ENCODE measurements at places on chromosomes 6 and 20.

GRCh38 chr20:59751075-59751711, 146.9 kb downstream of the PHACTR3 start:
- DNase-seq, result no peak

DNA sequence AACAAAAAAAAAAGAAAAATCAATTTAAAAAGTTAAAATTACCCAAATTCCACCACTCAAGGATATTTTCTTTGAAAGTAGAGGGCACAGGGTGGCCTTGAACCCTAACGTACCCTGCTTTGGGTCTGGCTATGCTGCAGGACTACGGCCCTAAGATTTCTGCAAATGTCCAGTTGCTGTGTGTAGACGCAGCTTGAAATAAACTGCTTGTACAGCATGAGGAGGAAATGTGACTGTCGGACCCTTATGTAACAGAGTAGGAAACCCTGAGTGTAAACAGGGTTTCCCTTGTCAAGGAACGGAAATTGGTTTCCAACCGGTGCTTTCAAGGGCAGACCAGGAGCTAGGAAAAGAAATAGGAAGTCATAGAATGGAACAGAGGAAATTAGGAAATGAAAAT, 60.7 kb upstream of the SHLD1 start:
- DNase-seq, result no peak

- DNase-seq, result no peak
These were observed 340.1 kb downstream of the PHF3 start for GRCh38 chr6:63975699-63976098.

DNA sequence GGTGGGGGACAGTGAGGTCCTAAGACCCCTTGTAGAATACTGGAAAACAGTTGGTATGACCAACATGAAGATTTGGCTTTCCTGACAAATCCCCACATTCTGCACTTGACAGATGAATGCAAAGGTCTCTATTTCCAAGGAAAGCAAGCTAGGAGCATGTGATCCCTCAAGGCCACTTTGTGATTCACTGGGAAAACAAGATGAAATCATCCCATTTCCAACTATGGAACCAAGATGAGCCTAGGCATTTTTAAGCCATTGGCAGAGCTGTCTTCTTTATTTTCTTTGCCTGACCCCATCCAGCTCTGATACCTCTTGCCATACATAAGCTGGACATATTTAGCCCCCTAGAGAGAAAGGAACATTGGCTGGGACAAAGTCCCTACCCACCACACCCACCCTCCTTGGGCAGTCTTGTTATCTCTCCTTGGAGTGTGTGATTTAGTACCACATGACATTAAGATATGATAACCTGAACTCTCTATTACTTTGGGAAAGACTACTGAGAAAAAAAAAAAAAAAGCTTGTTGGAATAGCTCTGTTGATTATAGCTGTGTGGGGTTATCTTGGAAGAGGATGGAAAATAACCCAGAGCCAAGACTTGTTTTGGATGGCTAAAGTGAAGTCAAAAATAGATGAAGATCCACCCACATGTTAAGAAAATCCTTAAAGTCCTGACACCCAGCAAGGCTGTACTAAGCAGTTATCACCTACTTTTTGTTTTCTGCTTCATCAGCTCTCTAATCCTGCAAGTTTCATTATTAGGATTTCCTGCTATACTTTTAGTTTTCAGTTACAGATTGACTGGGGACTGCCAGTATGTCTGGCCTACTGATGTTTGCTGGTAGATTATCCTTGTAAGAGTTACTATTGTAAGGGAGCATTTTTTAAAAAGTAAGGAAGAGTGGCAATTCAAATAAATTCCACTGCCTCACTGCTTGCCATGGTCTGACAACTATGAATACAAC, 90.1 kb upstream of the PREP start:
- DNase-seq, result no peak

DNA sequence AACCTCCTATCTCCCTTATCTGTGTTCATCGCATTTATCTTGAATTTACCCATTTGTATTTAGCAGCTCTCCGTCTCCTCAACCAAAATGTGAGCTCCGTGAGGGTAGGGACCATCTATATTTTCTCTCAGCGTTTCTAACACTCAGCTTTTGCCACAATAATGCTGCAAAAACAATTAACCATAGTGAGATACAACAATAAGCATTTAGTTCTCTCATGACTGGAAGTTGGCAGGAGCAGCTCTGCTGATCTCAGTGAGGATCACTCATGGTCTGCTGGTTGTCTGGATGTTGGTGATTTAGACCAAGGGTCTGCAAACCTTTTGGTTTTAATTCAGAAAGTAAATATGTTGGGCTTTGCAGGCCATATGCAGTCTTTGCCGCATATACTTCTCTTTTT, 394.8 kb upstream of the RNF217 start:
- DNase-seq, result no peak

DNA sequence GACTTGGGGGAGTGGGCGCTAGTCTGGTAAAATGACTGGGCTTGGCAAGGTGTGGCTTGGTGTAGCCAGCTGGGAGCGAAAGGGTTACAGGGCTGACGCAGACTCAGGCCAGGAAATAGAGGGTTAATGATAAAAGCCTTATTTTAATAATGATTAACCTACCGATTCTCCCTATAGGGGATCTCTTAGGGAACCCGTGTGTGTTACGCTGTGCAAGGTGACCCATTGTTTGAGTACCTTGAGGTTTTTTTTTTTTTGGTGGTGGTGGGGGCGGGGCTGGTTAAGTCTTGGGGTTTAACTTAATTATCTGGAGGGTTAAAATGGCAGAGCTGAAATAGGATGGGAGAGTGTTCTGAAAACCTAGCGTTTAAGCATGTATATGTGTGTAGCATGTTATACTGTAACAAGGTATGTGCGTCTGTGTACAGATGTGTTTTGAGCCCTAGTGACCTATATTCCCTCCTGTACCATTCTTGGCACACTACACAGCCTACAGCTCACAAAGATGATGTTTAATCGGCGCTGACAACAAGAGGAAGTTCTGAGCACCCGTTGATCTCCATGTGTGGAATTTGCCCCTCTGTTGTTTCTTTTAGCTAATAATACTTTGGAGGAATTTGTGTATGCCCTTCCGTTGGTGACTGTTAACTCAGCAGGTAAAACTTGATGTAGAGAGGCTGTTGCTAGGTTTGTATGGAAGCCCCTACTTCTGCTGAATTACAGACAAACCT, 1.3 kb downstream of the CARMIL1 start:
- DNase-seq, result no peak

- no peak for DNase-seq
These were observed 116.8 kb downstream of the CDC5L start for GRCh38 chr6:44504301-44504791.

DNA sequence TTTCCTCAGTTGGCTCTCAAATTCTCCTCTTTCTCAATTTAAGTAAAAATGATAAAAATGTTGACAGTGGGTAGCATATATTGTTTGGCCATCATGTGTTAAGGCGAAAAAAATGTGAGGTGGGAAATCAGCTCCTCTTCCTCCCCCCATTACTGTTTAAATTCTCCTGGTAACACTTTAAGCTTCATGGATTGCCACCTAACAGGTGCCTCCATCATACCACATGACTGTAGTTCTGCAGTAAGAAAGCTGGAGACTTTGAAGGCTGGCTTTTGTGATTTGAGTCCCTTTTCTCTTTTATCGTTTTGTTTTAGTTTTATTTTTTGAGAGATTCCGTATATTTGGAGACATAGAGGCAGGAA, 1.2 kb downstream of the ZFAND3 start:
- DNase-seq, result no peak

DNA sequence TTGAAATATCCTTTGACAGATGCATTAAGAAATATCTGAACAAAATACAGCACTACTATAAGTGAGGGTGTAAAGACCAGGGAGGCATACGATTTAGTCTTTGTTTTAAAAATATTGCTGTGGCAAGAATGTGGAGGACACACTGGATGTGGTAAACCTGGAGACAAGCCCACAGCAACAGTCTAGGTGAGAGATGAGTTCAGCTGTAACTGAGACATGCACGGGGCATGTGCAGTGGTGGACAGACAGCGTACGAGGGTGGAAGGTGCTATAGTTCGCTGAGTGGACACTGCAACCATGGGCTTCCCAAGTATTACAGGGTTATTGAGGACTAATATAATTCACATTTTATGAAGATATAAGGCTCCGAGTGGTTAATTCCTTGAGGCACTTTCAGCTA, 1.8 kb downstream of the NANP start:
- DNase-seq, result no peak

DNA sequence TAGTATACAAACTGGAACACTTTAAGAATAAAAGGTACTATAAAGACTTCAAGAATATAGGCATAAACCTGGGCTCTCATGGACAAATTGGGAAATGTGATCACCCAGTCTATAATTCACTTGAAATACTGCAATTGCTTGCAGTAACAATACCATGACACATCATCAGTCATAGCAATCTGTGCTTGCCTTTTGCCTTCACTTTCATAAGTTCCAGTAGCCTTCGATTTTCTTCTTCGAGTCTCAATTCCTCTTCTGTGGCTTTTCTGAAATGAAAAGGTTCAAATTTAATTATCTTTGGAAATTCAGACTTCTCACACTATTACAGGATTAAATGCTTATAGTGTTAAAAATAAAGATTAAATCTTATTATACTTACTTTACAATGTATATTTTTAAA, 96.3 kb upstream of the ZBTB24 start:
- DNase-seq, result no peak
